Hematopoietic multipotent progenitor cell treated with erythropoietin and hydrocortisone succinate and interleukin-3 and kit ligand, for 4 days (in vitro differentiated cells): ENCODE measurements at places on chromosomes 5 and 9.

DNA sequence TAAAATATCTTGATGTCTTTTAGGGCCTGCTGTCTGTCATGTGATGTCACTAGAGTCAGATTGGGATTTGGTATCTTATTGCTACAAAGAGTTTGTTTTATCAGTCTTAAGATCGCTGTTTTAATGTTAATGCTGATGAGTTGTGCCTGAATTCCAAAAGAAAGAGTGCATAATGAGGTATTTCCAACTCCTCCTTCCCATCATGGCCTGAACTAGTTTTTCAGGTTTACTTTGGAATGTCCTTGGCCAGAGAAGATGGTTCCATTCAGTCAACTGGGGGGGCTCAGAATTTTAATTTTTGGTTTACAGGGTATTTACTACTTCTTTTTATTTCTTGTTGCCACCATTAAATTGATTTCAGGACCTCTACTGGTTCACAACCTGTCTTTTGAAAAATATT, 74.3 kb upstream of the MARCHF11 start:
- DNase-seq: no peak

DNA sequence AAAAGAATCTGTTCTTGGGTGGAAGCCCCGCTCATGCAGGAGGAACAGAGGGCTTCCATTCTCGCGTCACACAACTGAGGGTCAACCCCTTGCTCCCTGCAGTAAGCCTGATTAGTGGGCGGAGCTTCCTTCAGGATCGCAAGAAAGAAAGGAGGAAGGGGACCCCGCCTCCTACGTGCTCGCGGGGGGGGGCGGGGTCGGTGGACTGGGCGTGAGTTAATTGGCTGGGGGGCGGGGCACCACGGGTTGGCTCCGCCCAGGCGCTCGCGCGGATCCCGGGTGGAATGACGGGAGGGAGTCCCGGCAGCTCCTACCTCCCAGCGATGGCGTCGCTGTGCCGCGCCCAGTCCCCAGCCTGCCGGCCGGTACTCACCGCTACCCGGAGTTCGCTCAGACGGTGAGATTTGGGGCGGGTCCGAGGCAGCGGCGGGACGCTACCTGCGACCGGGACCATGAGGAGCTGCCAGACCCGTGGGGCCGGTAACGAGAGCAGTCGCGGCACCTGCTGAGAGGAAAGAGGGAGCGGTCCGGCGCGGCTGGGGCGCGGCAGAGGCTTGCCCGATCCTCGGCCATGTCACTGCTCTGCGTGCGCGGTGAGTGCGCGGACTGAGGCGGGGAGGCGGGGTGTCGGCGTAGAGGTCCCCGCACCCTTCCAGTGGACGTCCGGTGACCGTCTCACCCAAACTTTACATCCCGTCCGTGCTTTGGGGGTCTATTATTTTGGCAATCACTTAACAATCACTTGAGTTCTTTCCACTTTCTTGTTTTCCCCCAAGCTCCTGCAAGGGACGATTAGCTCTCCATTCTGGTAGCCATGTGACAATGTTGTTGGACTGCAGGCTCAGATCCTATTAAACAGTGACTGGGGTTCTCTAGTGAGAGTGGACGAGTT, at the start of gene UNC13B:
TSS of gene UNC13B (plus strand) at position 297 of the 892 bp plus-strand sequence. CDS start at position 572, 275 bp downstream.
- peak; percentile 96 for DNase-seq

GRCh38 chr9:99465231-99465907, 243.3 kb downstream of the SEC61B start:
- DNase-seq: no peak

GRCh38 chr5:90549729-90550275, 8.8 kb upstream of the ADGRV1 start:
- DNase-seq: peak; percentile 83

DNA sequence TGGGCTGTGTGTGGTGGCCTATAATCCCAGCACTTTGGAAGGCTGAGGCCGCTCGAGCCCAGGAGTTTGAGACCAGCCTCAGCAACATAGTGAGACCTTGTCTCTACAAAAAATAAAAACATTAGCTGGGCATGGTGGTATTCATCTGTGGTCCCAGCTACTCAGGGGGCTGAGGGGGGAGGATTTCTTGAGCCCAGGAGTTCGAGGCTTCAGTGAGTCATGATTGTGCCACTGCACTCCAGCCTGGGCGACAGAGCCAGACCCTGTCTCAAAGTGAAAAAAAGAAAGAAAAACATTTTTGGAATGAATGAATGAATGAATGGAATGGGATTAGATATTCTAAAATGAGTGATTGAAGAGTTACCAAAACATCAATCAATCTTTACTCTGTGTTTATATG, 85.8 kb downstream of the FGF1 start:
- no peak for DNase-seq

GRCh38 chr9:20217596-20217995, 404.7 kb downstream of the MLLT3 start:
- DNase-seq: no peak

DNA sequence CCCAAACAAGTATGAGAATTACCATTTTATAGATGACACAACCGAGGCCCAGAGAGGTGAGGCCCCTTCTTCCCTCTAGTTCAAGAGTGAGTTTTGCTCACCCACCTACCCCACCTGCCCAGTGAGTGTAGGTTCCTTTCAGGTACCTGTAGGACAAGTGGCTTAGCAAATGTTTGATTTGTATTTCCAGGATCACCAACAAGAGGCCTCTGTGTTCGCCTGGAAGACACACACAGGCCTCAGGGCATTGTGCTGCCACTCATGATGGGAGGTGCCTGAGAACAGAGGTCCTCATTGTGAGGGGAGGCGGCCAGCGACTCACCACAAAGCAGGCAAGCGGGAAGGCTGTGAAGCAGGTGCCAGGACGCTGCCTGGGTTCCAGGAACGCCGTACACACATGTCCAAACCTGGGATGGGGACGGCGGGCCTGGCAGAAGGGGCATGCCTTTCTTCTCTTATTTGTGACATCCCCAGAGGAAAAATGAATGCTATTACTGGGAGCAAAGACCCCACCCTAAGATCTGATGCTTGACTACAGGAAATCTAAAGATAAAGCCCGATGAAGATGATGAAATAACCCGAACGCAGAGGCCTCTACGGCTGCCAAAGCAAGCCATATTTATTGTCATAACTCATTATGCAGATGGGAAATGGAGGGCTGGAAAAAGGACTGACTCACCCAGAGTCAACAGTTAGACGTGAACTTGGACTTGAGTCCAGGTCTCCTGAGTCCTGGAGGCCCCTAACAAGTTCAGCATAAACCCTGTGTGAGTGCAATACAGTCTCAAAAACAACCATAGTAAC, 60.2 kb upstream of the SLC25A51 start:
- DNase-seq: peak; percentile 49

- DNase-seq: peak; percentile 15
Measured at GRCh38 chr5:118952992-118953651, 35.2 kb downstream of the DTWD2 start.
